ENCODE measurements at places on chromosomes 2 and 18.
A peak's percentile ranks its signal among the peaks of the same experiment; 100 is the strongest.

DNA sequence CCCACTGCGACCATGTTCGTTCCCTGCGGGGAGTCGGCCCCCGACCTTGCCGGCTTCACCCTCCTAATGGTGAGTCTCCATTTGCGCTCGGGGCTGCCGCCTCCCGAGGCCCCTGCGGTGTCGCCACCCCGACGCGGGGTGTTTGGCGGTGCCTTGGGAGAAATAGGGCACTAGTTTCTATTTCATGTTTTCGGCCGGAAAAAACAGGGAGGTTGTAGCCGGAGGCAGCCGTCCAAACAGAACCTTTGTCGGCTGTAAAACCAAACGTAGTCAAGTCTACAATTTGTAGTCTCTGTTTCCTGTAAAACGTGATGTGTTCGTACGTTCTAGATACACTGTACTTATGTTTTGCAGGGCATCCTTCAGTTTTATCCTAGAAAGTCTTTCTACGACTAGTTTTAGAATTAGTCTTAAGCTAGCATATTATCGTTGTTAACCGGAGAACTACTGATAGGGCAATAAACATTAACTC, 290 bp downstream of the PSMG2 start:
- no peak for DNase-seq

DNA sequence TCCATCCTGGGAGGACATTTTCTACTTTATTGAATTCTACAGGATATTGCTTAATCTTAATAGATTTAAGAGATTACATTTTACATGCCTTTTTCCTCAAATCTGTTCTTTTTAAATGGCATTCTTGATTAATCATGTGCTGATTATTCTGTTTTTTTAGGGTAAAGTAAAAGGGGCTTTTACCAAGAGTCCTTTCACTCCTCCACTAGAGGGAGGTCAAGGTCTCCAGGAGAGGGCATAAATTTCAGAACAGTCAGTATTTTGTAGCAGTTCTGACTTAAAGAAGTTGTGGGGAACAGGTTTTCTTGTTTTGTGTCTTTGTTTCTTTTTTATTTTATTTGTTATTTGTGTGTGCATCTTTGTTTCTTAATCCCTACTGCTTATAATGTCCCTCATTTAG, 25.4 kb downstream of the WDR75 start:
- peak; percentile 64 for DNase-seq

GRCh38 chr2:22656426-22656825, 728.6 kb upstream of the KLHL29 start:
- no peak for DNase-seq

DNA sequence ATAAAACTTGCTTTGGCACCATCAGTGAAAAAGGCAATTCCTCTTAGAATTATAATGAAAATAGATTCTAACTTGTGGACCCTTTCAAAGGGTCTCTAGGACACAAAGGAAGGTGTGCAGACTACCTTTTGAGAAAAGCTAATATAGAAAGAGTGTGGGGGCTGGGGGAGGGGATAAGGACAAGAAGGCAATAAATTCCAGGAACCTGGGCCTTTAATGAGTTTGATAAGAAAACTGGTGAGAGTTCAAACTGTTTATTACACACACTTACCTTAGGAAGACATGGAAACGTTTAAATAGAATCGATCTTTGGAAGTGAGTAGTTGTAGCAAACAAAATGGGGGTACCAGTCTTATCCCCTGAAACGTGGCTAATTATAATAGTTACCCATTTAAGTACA, 39.6 kb upstream of the PGAP1 start:
- no peak for DNase-seq

- peak; percentile 83 for DNase-seq
Observed at GRCh38 chr2:238644095-238645081, 203.5 kb upstream of the TWIST2 start.

All from muscle of leg (tissue), 16 donors.